ENCODE measurements at places on chromosomes 2 and 18.

- DNase-seq: no peak
Observed at GRCh38 chr18:74902147-74902455, 304.4 kb downstream of the ZNF407 start.

DNA sequence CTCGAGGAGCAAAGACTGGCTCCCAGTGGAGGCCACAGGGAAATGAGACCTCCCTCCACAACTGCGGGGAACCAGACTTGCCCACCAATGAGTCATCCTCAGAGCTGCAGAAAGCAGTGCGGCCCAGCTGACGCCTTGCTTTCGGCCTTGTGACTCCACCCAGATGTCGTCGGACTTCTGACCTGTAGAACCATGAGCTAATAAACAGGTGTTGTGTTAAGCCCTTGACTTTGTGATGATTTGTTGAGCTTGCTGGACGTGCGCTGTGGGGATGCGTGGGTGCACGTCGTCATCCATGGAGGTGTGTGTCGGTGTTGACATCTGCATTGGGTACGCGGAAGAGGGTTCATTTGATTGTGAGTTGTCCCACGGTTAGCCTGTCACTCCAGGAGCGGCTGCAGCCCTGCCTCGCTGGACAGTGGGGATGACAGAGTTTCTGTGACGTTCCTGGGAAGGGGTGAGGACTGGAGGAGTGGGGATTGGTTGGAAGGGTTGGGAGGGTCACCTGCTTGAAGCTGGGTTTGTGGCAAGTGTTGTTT, 154.1 kb downstream of the SH3BP4 start:
- DNase-seq: no peak

DNA sequence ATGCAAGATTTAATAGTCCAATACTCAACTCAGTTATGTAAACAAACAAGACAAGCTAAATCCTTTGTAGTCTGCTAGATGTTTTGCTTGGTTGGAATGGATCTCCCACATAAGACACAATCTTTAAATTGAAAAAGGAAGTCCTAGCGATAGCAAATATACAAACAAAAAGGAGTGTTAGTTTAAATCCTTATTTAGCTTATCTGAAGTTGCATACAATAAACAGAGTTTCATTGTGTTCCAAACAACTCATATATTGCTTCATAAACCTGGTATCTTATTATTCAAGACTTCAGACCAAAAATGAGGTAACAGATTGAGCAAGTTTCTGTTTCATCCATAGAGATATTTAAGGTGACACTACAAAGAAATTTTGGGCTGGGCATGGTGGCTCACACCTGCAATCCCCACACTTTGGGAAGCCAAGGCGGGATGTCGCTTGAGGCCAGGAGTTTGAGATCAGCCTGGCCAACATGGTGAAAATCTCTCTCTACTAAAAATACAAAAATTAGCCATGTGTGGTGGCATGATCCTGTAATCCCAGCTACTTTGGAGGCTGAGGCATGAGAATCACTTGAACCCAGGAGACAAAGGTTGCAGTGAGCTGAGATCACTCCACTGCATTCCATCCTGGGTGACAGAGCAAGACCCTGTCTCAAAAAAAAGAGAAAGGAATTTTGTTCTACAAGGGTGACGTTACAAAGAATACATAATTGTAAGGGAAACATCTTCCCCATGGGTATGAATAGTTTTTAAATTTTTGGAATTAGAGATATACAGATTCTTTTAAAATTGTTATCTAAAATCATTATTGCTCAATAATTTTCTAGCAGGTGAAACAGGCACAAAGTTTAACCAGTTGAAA, 150.5 kb upstream of the L3MBTL4 start:
- no peak for DNase-seq

- no peak for DNase-seq
Observed at GRCh38 chr18:12839526-12840196, 44.4 kb downstream of the PTPN2 start.

GRCh38 chr18:31482051-31482450, 15.9 kb upstream of the DSG2 start:
- no peak for DNase-seq

- DNase-seq: no peak
Observed at GRCh38 chr2:236954641-236955040, 131.0 kb upstream of the COPS8 start.

- no peak for DNase-seq
Observed at GRCh38 chr2:221480163-221480562, 91.9 kb downstream of the EPHA4 start.

DNA sequence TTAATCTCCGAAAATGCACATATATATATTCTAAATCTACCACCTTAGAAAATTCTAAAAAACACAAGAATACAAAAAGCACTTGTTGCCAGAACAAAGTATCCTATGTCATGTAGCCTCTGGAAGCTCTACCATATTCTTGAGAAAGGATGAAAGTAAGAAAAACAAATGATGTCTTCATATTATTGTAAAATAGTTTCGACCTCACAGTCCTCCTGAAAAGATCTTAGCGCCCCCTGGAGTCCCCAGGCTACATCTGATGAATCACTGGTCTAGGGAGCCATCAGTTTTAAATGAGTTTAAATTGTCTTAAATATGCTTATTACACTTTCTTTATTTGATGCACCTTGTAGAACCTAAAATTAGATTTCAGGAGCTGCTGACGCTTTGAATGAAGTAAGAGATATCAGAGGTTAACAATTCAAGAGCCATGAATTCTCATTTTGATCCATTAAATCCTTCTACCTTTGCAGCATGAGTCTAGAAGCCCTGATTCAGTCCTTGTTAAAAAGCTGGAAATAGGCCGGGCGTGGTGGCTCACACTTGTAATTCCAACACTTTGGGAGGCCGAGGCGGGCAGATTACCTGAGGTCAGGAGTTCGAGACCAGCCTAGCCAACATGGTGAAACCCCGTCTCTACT, 138.8 kb downstream of the MCFD2 start:
- DNase-seq: peak; percentile 41

- no peak for DNase-seq
Observed at GRCh38 chr2:230636684-230637271, 75.9 kb upstream of the CAB39 start.

GRCh38 chr2:29382486-29382885, 267.3 kb downstream of the CLIP4 start:
- DNase-seq: no peak

DNA sequence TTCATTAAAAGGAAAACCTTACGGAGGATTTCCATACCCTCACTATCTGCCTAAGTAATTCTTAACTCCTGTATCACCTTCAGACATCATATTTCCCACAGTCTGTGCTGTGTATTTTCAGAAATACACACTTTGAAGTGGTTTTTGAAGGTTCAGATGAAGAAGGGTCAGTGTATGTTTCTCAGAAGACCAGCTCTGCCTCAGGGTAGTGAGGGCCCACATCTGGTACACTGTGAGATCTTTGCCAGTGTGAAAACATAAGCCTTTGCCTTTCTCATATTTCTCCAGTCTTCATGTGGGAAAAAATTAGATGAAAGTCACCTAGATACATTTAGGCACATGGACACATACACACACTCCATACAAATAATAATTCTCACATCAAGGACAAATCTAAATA, 408.4 kb downstream of the RIT2 start:
- DNase-seq: no peak

GRCh38 chr18:6650127-6650507, 79.4 kb upstream of the ARHGAP28 start:
- no peak for DNase-seq

- no peak for DNase-seq
Observed at GRCh38 chr18:54032412-54032811, 192.1 kb downstream of the MBD2 start.

DNA sequence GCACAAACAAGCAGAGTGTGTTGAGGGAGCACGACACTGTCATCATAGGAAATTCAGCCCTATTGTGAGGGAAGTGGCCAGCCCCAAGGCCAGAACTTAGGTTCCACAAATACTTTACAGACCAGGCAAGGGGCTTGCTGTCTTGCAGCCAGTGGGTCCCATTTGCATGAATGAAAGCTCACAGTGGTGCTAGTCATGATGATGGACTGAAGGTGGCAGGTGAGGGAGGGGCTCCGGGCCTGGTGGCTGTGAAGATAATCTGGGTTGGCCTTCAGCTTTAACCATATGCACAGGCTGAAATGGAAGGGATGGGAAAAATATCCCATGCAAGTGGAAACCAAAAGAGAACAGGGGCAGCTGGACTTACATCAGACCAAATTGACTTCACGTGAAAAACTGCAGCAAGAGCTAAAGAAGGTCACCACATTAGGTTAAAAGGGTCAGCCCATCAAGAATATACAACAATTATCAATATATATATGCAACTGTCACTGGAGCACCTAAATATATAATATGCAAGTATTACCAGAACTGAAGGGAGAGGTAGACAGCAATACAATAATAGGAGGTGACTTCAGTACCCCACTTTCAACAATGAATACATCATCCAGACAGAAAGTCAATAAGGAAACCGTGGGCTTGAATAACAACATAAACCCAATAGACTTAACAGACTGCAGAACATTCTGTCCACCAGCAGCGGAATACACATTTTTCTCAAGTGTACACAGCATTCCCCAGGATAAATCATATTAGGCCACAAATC, 39.6 kb downstream of the DCDC2C start:
- no peak for DNase-seq
